Activated CD8-positive, alpha-beta memory T cell treated with anti-CD3 and anti-CD28 coated beads for 36 hours (primary cell): ENCODE measurements at places on chromosomes 11 and 22. TPM values are rescaled to one million over a fixed set of nuclear protein-coding genes. Genes with fewer than 3 reads are reported as not detected.

The TRPM5 gene
- total RNA-seq: not detected

The MFNG gene
- total RNA-seq: 199 TPM

The CXCR5 gene
- total RNA-seq: 2.3 TPM

The C11orf86 gene
- total RNA-seq: not detected

The SMC1B gene
- total RNA-seq: 0.48 TPM

The FOSL1 gene
- total RNA-seq: 23.0 TPM

The PICALM gene
- 92.2 TPM for total RNA-seq

The BET1L gene
- total RNA-seq: 40.6 TPM

The SLC22A6 gene
- not detected for total RNA-seq

The GLYATL1 gene
- not detected for total RNA-seq
